ENCODE measurements at places on chromosomes 12 and 14. TPM values are rescaled to one million over a fixed set of nuclear protein-coding genes. Genes with fewer than 3 reads are reported as not detected.

Gene AQP6
- not detected for total RNA-seq

Gene KCNC2
- total RNA-seq, result not detected

GRCh38 chr12:7015555-7016370 is 2.5 kb downstream of the LPCAT3 start:
- no peak for DNase-seq

Gene B4GALNT1
- total RNA-seq, result 3.2 TPM

- DNase-seq, result no peak
These were observed 33.5 kb downstream of the ISCA2 start for GRCh38 chr14:74526854-74527585.

Gene KRT77
- total RNA-seq, result not detected

Gene LMNTD1
- not detected for total RNA-seq

DNA sequence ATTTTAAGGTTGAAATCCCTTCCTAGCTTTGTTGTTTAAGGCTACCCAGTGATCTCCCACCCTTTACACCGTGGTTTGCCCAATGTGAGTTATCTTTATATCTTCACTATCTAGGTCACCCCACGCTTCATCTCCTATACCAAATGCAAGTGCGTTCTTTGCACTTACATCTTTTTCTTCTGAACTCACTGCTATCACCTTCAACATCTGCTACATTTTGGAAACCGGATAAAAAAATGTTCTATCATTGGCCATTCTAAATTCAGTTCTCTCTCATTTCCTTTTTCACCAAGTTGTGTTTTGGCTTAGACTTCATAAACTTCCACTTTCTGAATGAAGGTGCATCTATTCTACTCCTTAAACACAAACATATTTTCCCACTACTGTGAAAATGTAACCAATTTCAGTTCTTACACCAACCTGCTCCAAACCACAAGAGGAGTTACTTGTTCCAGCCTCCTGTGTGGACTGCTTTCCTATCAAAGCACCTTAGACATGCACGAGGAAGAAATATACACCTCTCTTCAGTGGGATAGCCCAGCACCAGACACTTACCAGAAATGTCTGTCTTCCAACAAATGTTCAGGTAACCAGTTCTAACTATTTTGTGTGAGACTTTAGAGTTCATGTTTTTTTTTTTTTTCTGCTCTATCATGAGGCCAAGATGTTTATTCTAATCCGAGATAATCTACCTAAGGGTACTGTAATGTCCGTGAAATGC is 21.9 kb downstream of the CLEC9A start:
- DNase-seq, result no peak

DNA sequence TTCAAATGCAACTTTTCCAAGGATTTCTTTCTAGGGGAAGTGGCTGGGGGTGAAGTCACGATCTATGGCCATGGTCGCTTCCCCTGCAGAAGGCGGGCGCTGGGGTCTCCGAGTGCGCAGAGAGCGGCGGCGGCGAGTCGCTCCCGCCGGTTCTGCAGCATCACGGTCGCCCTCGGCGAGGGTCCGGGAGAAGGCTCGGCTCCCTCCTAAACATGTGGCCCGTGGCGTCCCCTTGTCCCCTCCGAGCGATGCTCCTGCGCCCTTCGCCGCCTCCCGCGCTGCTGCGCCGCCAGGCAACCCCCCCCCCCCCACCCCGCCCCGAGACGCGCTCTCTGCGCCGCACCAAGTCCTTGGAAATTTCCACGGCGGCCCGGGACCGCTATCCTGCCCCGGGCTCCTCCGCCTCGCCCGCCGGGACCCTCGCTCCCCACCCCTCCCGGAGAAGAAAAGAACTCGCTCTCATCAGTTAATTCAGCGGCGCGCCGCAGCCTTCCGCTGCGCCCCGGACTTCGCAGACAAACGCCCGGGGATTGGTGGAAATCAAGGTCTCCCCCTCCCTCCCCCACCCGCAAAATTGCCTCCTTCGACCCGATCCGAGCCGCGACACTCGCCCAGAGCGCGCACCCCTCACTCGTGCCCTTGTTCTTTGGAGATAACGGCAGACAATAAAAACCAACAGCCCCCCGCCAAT is at the start of gene ST8SIA1:
ST8SIA1 (minus strand) TSS at position 298 of the 691 bp plus-strand sequence. CDS start 475 bp downstream, outside the sequence.
- DNase-seq, result peak; percentile 50

DNA sequence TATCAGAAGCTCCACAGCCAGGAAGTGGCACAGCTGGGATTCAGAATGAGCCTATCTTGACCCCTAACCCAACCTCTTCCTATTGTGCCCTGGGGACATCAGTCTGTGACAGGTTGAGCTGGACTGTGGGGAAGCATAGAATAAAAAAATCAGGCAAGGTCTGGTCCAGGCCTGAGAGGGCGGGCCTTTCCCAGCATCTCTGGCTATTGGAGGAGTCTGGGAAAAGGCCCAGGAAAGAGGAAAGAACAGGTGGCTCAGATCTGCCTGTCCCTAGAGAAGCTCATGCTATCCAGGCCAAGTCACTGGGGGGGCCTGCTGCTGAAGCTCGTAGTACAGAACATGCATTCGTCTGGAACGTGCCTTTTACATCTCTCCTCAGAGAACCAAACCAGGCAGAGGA is 100.5 kb downstream of the PPM1H start:
- DNase-seq, result no peak
